ENCODE measurements at places on chromosomes 16 and 17.

GRCh38 chr16:21646091-21646490 lies 6.3 kb downstream of the IGSF6 start:
- no peak for DNase-seq

- peak; percentile 54 for DNase-seq
Observed at GRCh38 chr16:10601444-10602408, 21.3 kb upstream of the EMP2 start.

DNA sequence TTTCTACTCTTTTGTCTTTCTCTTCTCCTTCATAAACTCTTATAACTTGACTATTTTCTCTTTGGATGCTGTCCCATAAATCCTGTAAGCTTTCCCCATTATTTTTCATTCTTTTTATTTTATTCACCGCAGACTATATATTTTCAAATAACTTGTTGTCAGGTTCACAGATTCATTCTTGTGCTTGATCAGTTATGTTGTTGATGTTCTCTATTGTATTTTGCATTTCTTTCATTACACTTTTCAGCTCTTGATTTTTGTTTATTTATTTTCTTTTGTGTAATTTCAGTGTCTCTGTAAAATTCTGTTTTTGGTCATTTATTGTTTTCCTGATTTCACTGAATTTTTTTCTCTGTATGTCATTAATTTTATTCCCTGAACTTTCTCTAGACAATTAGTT lies 49.2 kb downstream of the EFCAB13 start:
- no peak for DNase-seq

GRCh38 chr16:47142486-47142820 lies 1.3 kb downstream of the NETO2 start:
- DNase-seq, result no peak

- no peak for DNase-seq
Observed at GRCh38 chr17:76986365-76986764, 118.2 kb downstream of the MGAT5B start.

DNA sequence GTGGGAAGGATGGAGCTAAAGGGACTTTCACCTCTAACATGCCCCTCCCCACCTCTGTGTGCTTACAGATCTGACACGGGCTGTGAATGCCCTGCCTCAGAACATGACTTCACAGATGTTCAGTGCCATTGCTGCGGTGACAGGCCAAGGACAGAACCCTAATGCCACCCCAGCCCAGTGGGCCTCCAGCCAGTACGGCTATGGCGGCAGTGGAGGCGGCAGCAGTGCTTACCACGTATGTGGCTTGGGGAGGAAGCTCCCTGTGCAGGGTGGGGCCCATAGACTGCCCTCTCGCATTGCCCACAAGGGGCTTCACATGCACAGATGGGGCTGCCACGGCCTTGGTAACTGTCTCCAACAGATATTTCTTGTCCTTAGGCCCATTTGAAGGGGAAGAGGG lies 11.4 kb downstream of the PROCA1 start:
- no peak for DNase-seq

DNA sequence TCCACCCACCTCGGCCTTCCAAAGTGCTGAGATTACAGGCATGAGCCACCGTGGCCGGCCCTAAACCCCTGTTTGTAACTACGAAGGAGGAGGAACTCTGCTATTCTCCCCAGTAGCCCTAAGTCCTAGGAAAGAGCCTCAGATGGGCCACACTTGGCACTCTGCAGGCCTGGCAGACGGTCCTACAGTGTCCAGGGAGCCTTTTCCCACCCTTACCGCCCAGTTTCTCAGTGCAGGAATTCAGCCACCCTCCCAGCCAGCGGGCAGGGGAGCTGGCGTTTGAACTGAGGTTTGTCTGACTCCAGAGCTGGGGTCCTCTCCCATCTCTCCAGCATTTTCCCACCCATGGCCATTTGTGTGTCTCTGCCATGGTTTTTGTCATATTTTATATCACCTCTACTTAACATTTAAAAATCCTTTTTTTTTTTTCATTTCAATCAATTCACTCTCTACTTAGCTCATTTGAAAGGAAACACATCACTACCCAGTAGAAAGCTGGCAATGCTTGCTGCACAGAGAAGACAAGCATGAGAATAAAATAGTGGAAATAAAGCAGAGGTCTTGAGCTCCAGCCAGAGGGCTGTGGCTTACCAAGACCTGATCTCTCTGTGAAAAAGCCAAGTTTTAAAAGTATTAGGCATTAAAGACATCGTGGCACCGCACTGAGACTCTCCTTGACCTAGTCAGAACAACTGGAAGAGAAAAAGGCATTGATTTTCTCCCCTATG lies 34.9 kb downstream of the BCO1 start:
- no peak for DNase-seq

GRCh38 chr16:29198731-29199521 lies 207.6 kb downstream of the NPIPB11 start:
- peak; percentile 43 for DNase-seq

- no peak for DNase-seq
Observed at GRCh38 chr16:56226845-56227525, 35.7 kb downstream of the GNAO1 start.

GRCh38 chr16:51237207-51237606 lies 86.1 kb upstream of the SALL1 start:
- no peak for DNase-seq

GRCh38 chr16:81500833-81501521 lies 56.4 kb downstream of the CMIP start:
- DNase-seq, result no peak

GRCh38 chr17:45315648-45316433 lies 979 bp downstream of the MAP3K14 start:
- no peak for DNase-seq
